ENCODE measurements at places on chromosomes 5 and 9.

DNA sequence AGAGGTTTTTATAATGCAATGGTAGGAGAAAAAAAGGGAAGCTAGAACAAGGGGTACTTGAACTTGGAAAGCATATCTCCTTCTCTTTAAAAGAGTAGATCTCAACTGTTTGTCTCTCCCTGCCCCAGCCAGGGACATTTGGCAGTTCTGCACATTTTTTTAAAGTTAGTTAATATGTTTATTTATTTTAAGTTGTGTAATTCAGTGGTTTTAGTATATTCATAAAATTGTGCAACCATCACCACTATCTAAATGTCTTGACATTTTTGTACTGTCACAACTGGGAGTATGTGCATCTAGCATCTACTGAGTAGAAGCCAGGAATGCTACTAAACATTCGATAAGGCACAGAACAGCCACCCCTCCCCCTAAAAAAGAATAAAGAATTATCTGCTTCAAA lies 103.5 kb upstream of the DPYSL3 start:
- DNase-seq = no peak

- DNase-seq = no peak
Measured at GRCh38 chr5:84635235-84636055, 250.8 kb upstream of the EDIL3 start.

DNA sequence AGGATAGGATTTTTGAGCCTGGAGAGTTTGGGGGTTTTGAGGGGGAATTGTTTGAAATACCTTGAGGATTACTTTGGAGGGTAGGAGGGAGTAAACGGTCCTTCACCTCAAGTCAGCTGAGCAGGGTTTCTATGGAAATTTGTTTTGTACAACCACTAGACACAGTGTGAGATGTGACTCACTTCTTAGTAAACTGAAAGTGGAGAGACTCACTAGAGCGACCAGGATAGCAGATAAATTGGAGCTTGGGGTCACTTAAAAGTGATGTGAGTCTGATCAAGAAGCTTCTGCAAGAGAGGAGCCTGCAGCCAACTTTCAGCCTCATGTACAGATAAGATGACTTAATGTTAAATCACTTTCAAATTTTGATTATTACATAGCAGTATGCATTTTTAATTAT lies 1945.9 kb upstream of the NUDT12 start:
- DNase-seq = no peak

DNA sequence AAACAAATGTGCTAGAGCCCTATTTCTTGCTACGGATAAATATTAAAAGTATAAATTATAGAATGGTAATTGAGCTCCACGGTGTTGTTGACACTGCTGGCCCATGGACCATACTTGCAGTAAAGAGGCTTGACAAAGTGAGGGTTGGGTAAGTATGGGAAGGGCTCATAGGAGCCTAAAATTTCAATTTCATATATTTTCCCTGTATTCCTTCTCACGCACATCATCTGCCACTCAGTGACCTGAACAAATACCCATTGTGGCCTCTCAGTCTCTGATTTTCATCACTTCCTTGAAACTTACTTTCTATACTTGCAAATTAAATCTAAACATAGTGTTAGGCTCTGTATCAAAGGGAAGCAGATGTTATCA lies 116.5 kb downstream of the PIK3R1 start:
- DNase-seq = no peak

DNA sequence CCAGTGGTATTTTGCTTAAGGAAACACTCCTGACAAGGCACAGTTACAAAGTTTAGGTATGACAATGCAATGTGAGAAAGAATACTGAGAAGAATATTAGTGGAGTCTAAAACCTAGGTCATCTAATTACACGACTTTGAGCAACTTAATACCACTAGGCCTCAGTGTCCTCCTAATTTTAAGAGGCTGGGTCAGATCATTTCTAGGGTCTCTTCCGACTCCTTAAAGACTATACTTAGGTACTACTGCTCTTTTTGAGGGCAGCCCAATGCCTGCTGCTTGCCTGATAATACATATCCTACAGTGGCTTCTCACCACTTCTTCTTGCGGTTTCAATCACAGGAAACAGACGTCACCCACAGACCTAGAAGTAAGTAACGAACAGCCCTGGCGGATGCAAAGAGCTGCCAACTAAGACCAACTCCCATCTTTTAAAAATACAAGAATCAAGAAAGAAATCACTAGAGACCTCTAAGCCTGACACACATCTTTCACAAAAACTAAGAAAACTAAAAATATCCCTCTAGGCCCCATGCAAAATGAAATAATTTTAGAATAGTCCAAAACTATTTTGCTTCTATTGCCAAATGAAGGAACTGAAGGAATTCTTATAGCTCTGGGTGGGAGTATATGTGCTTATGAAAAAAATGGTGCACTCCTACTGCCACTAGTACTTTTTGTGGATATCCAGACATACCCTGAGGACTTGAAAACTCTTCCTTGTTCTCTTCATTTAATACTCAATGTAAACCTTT lies 13.1 kb downstream of the DIAPH1 start:
- DNase-seq = peak; percentile 70

GRCh38 chr5:113606298-113607134 lies 93.0 kb downstream of the YTHDC2 start:
- peak; percentile 19 for DNase-seq

DNA sequence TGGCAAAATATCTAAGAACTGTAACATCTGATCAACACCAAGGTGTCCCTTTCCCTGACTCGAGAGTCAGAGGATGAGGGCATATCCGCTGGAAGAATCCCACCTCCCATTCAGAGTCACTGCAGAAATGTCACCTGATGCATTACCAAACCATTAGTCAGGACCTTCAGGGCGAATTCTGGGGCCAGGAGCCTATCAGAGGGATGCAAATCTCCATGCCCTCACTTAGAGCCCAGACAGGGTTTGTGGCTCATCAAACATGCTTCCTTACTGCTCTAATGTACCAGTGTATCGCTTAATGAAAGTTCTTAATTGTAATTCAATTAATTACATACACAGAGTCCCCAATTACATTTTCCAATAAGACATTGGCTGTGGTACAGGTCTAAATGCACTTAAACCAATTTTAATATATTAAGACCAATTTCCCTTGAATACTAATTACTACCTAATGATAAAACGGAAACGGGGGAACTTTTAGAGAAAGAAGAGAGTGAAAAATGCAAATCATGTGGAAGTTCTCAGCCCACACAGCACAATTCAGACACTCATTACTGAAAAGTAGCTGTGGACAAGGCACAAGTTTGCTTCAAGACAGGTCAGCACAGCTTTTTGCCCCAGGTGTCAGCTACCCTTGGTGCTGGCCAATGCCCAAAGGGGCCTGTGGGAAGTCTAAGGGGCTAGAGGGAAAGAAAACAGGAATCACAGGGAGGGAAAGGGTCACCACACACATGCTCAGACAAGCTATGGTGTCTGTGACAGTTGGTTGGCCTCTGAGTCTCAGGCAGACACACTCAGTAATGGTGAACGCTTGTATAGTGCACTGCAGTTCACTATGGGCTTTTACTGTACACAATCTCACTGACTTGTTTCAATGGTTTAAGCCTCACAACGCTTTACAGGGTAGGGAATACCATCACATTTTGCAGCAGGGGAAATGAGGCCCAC lies 211.6 kb downstream of the MAPKAP1 start:
- no peak for DNase-seq
